ENCODE measurements at places on chromosomes 5 and 9.

GRCh38 chr5:79707535-79707934 is 17.9 kb downstream of the CMYA5 start:
- no peak for DNase-seq

DNA sequence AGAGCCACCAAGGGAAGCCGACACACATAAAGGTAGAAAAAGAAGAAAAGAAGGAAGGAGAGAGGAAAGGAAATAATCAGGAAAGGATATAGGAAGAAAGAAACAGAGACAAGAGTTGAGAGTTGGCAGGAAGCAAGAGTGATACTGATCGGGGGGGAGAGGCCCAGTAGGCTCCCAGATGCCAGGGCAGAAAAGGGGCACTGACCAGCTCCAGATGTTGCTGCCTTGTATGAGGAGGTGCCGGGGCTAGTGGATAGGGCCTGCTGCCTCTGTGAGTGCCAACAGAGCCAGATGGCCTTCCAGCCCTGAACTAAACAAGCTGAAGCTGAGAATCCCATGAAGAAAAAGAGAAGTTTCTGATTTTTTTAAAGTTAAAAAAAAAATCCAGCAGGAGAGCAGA is 82.0 kb upstream of the TRIM32 start:
- no peak for DNase-seq

- peak; percentile 30 for DNase-seq
Measured at GRCh38 chr9:108040783-108041182, 551.2 kb upstream of the KLF4 start.

DNA sequence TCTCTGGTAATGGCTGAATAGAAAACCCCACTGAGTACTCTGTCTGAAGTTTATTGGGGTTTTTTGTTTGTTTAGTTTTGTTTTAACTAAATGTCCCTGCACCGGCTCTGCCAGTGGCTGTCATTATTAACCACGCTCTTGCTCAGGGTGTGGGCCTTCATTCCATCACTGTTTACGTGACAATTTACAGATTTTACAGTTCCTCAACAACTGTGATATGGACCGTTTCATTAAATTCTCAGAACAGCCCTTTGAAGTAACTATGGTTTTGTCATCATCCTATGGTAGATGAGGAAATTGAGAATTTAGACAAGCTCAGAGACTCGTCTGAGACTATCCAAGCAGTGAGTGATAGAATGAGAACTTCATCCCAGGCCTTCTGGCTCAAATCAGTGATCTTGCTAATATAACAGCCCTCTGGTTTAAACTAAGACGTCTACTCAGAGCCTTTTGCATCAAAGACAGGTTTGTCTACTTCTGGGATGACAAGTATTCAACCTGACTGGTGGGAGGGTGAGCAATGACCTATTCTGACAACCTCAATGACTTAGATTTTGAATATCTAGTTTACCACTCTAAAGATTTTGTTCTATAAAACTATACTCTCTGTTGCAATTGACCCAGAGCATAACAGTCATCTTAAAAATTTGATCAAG is 77.3 kb upstream of the MAP3K1 start:
- no peak for DNase-seq

DNA sequence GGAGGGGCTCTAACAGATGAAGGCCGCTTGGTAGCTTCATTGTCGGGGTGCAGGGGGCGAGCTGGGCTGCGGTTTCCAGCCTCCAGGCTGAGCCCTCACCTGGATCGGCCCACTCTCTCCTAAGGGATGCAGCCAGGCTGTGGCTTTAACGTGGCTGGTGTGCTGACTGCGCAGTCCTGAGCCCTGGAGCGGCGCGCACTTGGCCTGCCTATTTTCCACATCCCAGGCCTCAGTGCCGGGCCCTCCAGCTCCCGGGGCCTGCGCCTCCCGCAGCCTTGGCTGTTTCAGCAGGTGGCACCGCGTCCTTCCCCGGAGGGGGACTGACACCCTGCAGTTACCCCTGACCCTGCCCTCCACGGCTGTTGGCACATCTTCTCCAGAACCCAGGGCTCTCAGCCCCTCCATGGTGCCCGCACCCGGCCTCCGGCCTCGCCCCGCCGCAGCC is 1.4 kb downstream of the RNU6ATAC start:
- DNase-seq, result no peak

- DNase-seq, result no peak
Measured at GRCh38 chr5:27172693-27173092, 134.3 kb upstream of the CDH9 start.

DNA sequence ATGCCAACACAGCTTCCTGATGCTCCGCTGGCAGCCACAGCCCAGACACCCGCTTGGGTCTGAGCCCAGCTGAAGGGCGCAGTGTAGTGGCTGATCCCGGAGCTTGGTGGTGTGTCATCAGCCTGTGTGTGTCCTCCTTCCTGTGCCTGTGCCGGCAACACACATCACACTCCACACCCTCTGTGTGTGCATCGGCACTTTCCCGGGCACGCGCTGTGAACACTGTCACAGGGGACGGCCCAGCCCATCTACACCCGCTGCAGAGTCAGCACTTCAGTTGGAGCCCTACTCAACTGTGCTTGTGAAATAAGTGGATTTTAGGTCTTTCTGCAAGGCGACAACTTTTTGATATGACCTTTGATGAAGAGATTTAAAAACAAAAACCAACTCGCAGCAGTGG is 189.4 kb downstream of the IRX2 start:
- DNase-seq, result no peak

DNA sequence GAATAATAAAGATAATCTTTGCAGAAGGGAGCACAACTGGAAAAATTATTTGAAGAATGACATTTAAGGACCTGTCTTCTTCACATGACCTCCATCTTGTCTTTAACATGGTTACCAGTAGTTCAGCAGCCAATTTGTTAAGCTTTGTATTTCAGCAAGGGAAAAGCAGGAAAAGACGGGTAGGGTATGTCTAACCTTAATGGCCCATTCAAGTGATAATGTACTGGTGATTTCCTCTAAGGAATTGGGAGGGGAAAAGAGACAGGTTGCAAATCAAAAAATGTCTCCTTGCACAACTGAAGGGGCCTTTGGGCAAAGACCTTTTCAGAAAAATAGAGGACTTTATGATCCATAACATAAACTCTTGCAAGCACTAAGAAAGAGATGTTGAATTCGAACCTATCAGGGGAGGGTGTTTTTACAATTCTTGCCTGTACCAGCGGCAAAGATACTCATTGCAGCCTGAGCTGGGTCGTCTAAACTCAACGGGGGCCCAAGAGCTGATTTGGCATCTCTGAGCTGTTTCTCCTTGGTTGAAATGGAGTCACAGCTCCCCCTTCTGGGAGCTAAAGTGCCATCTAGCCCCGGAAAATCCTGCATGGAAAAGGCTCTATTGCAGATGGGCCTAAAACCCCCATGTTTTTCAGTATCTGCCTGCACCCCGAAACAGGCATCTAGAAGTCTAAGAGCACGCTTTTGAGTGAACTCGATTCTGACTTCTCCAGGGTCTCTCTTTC is 3.8 kb downstream of the BRINP1 start:
- peak; percentile 76 for DNase-seq

DNA sequence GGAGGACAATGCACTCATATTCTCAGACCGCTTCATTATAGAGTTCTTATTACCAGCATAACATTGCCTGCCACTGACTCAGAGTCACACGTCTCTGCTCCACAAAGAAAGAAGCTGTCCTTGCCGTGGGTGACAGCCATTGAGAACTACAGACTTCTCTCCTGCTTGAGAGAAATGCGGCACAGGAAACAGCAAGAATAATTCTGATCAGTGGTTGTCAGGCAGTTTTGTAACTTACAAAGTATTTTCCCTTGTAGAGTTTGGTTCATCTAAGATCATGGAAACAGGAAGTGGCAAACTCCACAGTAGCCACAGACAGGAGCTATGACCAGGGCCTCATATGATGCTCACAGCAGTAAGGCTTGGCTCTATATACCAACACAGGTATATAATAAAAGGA is 47.0 kb downstream of the KCNV2 start:
- DNase-seq, result peak; percentile 40

DNA sequence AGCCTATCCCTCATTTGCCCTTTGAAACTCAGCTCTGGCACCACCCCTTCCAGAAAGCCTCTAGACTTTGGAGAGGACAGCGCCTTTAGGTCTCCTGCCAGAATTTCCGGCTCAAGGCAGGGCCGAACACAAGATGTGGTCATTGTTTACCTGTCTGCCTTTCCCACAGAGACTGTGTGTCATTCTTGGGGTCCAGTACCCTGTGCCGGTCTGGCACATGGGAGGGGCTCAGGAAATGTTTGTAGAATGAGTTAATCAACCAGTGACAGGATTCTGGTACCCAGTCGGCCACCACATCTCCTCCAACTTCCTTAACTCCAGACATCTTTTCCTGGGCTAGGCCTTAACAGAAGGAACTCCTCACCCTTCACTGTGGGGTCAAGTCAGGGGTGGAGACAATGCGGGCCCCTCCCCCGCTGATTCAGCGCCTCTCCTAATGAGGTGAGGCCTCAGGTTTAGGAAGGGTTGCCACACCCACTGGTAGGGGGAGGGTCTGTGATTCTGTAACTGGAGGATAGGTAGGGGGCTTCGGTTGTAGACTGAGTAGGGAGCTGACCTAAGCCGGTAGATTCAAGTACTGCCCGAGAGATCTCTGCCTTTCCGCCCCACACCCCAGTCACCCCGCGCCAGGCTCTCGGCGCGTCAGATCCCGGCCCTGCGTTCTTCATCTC is 29.3 kb downstream of the PCDH1 start:
- peak; percentile 75 for DNase-seq

- no peak for DNase-seq
Measured at GRCh38 chr9:107953556-107954125, 464.1 kb upstream of the KLF4 start.

DNA sequence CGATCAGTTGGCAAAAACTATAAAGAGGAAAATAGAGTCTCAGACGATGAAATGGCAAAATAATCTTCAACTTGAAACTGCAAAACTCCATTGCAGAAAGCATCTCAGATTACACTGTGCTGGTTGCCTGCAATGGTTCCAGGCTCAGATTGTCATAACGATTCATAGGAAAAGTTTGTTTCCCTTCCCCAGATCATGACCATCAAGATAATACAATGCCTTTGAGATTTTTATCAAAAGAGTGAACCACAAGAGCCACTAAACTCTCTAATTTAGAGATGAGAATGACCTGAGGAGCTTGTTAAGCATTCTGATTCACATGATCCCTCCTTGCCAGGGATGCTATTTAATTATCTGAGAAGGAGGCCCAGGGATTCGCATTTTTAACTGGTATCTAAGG is 52.6 kb upstream of the ITGA1 start:
- DNase-seq, result no peak

GRCh38 chr5:155773680-155774079 is 553.3 kb upstream of the SGCD start:
- DNase-seq, result no peak

DNA sequence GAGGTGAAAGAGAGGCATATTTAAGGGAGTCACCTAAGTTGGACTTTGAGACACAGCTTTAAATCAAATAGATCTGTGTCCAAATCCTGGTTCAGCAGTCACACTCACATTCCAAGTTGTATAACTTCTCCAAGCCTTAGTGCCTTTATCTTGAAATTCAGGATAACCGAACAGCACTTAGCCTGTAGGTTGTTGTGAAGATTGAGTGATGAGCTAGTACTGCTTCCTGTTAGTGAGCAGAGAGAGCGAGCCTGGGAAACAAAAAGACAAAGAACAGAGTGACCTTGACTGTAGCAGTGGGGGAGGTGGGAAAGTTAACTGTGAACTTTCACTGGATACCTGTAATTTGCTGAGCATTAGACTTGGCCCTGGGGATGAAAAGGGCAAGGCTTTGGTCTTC is 22.4 kb downstream of the MAML1 start:
- DNase-seq, result no peak

- DNase-seq, result no peak
Measured at GRCh38 chr5:152094716-152095115, 170.1 kb upstream of the GLRA1 start.

DNA sequence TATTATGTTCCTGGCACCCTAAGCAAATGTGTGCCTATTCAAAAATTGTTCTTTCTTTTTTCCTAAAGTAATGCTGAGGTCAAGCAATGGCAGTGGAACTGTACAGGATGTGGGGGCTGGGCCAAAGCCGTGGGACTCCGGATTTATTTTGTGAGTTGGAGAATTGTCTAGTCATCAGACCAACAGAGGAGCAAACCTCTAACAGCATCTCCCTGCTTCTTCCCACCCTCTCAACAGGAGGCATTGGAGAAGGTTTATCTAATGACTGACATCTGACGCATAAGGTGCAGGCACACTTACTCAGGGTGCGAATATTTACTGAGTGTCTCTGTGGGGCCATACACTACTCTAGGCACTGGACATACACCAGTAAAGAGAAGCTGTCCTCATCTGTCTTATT is 38.6 kb downstream of the MARCHF11 start:
- DNase-seq, result no peak

DNA sequence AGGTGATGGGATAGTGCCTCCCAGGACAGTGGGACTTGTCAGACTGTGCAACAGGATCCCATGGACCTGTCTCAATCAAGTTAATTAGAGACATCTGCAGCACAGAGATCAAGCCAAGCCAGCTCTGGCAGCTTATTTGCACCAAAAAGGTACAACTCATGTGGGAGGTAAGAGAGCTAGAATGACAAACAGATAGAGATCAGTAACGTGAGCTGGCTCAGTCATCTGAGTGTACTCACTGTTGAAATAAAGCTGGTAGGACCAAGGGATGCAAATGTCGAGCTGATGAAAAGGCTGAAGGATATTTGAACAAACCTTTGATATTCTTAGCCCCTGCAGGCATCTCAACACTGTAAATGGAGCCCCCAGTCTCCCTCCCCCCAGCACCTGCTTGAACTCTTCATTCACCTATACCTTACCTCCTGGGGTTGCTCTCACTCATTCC is 198.1 kb downstream of the EFNA5 start:
- no peak for DNase-seq

GRCh38 chr5:146562461-146562860 is 46.5 kb upstream of the GPR151 start:
- DNase-seq, result no peak

- DNase-seq, result no peak
Measured at GRCh38 chr9:104795082-104795481, 31.2 kb downstream of the NIPSNAP3B start.

DNA sequence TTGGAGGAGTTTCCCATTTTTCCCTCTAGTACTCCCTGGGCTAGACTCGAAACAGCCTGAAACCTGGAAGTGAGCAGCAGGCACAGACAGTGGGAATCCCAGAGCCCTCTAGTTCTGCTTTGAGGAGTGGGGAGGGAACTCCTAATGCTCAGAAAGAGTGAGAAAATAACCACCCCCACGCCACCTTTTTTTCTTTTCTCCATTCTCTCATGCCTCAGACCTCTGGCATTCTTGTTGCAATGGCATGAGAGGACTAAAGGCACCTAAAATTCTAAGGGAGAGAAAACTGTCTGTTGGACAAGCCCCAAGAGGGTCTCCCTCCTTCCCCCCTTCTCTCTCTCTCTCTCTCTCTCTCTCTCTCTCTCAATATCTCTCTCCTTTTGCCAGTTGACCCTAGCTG is 15.1 kb upstream of the IRF1 start:
- DNase-seq, result peak; percentile 56

- no peak for DNase-seq
Measured at GRCh38 chr5:2353211-2353610, 398.3 kb downstream of the IRX2 start.

GRCh38 chr9:105357937-105358336 is 89.9 kb upstream of the FSD1L start:
- no peak for DNase-seq
